ENCODE measurements at places on chromosomes 7 and 10. TPM values are rescaled to one million over a fixed set of nuclear protein-coding genes. Genes with fewer than 3 reads are reported as not detected.
A peak's percentile ranks its signal among the peaks of the same experiment; 100 is the strongest.

The GNAT3 gene
- total RNA-seq, result not detected

The ST8SIA6 gene
- total RNA-seq, result 1.1 TPM

The GSAP gene
- total RNA-seq, result 0.72 TPM

The ZNF735 gene
- total RNA-seq, result not detected

The TAF3 gene
- 9.0 TPM for total RNA-seq

The FGL2 gene
- total RNA-seq, result not detected

- no peak for DNase-seq
Observed at GRCh38 chr10:98323221-98324164, 55.5 kb upstream of the LOXL4 start.

DNA sequence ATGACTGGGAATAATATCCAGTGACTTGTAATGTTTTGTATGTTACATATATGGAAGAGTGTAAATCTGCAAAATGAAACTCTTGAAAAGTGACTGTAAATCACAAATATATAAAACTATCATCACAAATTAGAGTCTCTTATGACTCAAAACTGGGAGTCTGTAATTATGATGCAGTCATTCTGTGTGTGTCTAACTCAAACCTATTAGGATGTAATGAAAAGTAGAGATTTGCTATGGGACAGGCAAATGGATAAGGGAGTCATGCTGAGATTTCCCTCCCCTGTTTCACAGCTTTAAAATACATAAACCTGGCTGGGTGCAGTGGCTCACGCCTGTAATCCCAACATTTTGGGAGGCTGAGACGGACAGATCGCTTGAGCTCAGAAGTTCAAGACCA is 8.6 kb upstream of the HKDC1 start:
- no peak for DNase-seq

DNA sequence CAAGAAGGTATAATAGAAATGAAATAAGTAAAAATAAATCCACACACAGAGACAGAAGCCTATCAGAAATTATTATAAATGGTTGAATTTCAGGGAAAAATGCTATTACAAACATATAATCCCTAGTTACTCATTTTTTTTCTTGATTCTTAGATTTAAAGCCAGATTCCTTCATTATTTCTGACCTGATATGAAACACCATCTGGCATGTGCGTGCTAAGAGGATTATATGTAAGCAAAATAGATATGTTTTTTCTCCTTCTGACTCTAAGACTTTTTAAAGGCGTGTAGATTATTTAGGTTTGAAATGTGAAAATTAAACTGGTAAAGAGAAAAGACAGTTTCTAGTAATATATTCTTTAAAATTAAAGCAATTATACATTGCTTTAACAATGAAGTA is 236.7 kb upstream of the ETV1 start:
- no peak for DNase-seq

- no peak for DNase-seq
Observed at GRCh38 chr7:6520163-6520981, 30.9 kb downstream of the GRID2IP start.

DNA sequence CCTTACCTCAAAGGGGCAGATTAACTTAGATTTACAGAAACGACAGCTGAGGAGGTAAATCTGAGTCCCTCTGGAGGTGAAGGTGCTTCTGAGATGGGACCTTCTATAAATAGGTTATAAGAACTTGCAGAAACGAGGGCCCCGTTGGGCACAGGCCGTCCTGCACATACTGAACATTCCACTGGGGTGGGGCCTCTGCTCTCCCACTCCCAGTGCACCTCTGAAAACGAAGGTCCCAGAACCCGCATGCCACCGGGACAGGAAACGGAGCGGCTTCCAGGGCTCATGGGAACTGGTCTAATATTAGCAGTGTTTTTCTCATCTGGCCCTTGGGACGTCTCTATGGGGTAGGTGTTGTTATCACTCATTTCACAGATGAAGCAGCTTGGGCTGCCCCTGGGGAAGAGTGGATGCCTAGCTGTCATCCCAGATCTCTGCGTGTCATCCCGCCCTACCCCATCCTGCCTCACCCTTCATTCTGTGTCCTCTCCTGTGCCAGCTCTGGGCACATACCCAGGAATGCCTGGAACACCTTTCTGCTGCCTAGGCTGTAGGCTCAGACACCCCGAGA is 19.6 kb downstream of the C10orf62 start:
- DNase-seq, result no peak

GRCh38 chr7:26155531-26156375 is 3.8 kb downstream of the NFE2L3 start:
- DNase-seq, result peak; percentile 80

DNA sequence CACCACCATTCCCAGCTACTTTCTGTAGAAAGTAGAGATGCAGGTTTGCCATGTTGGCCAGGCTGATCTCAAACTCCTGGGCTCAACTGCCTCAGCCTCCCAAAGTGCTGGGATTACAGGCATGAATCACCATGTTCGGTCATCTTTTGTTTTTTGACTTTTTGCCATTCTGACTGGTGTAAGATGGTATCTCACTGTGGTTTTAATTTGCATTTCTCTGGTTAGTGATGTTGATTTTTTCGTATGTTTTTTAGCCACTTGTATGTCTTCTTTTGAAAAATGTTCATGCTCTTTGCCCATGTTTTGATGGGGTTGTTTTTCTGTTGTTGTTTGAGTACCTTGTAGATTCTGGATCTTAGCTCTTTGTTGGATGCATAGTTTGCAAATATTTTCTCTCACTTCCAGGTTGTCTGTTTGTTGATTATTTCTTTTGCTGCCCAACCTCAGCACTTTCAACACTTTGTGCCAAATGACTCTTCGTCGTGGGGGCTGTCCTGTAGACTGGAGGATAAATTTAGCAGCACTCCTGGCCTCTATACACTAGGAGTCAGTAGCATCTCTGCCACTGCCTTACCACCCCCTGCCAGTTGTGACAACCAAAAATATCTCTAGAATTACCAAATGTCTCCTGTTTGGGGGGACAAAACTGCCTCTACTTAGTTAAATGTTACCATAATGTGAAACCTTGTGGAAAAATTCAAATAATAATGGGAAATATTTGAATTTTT is 6.5 kb upstream of the CPED1 start:
- no peak for DNase-seq

GRCh38 chr7:17640730-17641377 is 299.4 kb downstream of the SNX13 start:
- DNase-seq, result peak; percentile 73

- no peak for DNase-seq
Observed at GRCh38 chr10:119337796-119338432, 130.5 kb downstream of the GRK5 start.

GRCh38 chr7:51304729-51305128 is 11.9 kb downstream of the COBL start:
- DNase-seq, result peak; percentile 54

DNA sequence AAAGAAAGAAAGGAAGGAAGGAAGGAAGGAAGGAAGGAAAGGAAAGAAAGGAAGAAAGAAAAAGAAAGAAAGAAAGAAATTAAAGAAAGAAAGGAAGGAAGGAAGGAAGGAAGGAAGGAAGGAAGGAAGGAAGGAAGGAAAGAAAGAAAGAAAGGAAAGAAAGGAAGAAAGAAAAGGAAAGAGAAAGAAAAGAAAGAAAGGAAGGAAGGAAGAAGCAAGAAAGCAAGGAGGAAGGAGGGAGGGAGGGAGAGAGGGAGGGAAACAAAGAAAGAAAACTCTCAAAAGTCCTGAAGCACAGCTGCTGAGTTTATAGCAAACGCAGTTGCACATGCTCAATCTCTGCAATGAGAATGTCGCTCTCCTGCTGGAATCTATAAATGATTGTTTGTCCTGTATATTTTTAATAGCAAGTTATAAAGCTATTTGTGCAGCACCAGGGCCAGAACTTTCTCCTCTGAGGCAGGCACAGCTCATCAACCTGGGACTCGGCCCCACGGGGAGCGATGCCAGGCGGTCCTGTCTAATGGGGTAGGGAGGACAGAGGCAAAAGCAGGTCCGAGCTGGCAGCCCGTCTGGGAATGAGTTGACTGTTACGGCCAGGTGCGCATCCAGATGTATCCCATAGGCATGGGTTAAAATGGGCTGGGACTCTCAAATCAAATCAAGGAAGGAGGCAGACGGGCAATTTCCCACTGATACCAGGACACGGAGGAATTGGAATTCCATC is 118.0 kb upstream of the PFKP start:
- DNase-seq, result no peak

GRCh38 chr10:59391060-59391459 is 28.7 kb upstream of the FAM13C start:
- no peak for DNase-seq

DNA sequence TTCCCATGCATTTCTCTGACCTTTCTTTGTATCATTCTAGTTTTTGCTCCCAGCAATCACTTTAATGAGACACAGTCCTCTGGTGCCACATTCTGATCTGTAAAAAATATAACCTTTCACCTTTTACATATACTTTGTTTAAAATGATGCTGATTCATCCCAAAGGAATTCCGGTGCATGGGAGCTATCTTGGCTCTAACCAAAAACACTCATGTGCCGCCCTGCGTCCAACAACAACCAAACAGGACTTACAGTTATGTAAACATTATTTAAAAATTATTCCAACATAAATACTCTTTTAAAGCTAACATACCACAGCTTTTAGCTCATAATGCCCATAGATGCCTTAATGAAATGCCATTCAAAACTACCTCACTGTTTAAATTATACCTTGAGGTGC is 7.7 kb upstream of the OPALIN start:
- no peak for DNase-seq

DNA sequence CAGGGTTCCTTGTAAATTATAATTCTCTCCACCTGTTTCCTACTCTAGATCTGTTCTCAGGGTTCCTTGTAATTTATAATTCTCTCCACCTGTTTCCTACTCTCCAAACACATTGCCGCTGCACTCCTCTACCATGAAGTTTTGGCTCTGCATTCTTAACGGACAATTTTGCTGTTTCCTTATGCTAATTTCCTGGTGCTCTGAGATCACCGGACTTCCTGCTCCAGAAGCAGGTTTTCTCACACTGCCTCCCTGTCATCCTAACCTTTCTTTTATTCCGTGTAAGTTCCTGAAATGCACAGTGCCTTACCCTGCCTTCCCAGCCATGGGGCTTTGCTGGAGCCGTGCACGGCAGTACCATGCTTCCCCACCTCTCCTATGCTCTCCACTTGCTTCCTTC is 256.8 kb downstream of the PLXNA4 start:
- no peak for DNase-seq

DNA sequence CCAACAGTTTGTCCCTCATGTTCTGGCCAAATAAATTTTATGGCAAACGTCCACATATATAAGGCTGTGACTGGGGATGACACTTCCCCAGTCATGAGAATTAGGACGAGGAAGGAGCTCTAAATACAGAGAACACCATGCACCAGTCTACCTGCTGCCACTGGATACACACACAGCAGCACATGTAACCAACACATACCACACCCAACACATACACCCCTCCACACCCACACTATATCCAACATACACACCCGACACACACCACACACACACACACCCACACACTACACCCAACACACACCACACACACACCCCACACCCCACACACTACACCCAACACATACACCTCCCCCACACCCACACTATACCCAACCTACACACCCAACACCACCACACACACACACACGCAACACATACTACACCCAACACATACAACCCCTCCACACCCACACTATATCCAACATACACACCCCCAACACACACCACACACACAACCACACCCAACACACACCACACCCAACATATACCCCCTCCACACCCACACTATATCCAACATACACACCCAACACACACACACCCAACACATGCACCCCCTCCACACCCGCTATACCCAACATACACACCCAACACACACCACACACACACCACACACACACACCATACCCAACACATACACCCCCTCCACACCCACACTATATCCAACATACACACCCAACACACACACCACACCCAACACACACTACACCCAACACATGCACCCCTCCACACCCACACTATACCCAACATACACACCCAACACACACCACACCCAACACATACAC is 74.1 kb downstream of the HIPK2 start:
- DNase-seq, result peak; percentile 17

DNA sequence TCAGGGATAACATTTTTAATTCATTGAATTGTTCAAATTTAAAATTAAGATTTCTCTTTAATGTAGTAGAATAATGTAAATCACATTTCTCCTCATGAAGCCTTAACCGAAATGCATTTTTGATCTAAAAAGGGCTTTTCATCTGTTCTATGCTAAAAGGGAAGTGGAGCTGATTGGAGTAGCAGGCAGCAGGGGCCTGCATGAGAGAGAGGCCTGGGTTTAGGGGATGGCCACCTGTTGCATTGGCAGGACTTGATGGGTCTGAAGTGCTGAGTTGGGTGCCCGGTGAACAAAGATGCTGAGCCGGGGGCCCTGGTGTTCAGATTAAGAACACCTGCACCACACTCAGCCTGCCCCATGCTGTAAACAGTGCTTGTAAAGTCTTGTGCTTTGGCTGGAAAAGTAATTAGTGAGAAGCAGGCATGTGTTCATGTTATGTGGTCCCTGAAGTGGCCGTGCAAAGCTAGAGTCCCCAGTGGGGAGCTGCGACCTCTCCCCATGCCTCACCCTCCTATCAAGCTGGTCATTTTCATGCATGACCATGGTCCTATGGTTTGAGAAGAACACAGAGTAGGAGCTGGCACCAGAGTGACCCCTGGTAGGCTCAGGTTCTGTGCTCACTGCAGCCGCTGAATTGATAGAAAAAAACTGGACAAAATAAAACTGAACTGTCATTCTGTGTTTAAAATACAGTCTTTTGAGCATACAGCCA is 124.3 kb downstream of the ADCY1 start:
- DNase-seq, result no peak

GRCh38 chr7:36299823-36300341 is 89.8 kb upstream of the ANLN start:
- DNase-seq, result peak; percentile 79

- no peak for DNase-seq
Observed at GRCh38 chr7:125654076-125654475, 724.5 kb upstream of the POT1 start.

DNA sequence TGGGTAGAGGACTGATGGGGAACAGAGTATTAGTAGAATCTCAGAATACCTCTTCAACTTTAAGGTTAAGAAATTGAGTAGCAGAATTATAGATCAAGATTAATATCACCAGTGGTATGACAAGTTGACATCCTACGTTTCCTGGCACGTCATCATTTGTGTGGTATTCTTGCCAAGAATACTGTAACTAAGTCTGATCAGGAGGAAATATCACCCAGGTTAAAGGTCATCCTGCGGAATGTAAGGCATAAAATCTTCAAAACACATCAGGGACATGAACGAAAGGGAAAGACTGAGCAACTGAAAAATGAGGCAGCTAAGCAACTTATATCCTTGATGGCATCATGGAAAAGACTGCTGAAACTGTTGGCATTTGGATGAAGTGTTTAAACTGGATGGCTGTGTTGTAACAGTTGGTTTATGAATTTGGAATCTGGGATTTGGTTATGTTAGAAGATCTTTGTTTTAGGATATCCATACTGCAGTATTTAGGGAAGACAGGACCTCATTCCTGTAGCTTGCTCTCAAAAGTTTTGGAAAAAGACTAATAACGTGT is 86.1 kb downstream of the TRIM24 start:
- DNase-seq, result no peak

DNA sequence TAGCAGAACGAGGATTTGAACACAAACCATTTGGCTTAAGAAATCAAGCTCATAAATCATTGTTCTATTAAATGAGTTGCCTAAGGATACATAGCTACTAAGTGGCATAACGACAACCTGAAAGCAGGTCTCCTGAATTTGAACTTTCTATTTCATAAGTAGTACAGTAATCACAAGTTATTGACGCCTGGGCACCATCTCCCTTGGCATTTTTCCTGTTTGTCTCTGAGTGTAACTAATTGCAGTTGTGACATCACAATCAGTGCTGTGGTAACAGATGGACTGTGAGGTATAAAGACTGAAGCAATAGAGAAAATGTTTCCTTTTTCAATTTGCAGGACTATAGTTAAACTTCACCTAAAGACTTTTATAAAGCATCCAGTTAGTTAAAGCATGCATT is 6.4 kb upstream of the CSTF2T start:
- no peak for DNase-seq

Data from endodermal cell (in vitro differentiated cells).